Activated CD4-positive, alpha-beta T cell treated with anti-CD3 and anti-CD28 coated beads for 1 hour (primary cell): ENCODE measurements at places on chromosomes 3 and 15.

DNA sequence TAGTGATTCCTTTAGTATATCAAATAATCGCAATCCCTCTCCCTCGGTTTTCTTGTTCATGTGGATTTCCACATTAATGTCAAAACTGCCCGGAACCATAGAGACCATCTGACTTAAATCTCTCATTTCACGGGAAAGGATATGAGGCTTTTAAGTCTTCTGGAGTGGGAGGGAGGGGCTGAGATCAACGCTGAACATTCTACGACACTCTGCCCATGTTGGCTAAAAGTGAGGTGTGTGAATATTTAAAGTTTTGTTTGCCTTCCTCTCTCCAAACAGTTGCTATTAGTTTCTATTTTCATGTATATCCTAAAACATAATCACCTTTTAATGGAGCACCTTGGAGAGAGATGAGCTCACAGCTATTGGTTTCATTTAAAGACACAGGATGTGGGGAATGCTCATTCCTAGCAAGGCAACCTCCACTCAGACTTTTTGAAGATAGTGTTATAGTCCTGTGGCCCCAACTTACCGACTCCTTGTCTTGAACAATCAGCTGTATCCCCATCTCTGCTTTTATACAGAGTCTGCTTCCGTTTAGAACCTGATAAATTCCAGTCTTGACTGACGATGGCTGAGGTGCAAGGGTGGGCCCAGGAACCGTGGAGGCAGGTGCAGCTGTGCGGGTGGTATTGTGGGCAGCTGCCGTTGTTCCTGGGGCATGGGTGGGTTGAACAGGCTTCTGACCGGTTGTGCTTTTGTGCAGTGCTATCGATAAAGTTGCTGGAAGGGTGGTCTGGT lies 9.2 kb downstream of the LAMP3 start:
- no peak for DNase-seq

DNA sequence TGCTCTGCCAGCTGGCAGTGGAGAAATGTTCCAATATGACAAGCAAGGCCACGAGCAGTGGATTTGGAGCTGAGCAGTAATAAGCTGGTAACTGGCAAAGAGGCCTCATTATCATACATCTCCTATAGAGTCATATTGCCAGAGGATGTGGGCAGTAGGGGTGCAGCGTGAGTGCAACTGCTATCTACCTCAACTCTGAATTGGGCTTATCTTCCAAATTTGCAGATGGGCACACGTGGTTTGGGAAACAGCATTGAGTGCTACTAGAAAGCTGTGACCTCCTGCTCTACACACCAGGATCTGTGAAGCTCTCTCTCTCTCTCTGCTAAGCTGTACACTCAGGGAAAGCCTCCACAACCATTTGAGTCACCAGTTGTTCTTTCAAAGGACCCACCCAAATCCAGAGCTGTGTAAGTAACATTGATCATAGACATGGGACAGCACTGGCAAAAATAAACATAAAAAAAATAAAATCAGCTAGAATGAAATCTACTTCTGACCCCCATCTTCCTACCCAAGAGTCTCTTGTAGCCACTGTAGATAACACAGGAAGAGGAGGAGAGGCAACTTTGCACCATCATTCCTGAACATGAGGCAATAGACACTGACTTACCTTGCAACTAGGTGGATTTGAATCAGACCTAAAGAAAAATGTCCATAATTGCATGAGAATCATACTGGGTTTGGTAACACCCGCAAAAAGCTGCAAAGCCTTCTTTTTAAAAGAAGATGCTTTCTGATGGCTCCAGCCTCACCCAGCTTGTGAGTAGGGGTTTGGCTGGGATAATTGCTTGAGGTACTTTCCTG lies 82.9 kb upstream of the THBS1 start:
- no peak for DNase-seq

- no peak for DNase-seq
These were observed 65.8 kb upstream of the LEKR1 start for GRCh38 chr3:156760333-156760732.

- peak; percentile 34 for DNase-seq
These were observed 107.1 kb upstream of the ICE2 start for GRCh38 chr15:60585743-60586708.

- no peak for DNase-seq
These were observed 256.6 kb upstream of the ROPN1 start for GRCh38 chr3:124248471-124249028.

DNA sequence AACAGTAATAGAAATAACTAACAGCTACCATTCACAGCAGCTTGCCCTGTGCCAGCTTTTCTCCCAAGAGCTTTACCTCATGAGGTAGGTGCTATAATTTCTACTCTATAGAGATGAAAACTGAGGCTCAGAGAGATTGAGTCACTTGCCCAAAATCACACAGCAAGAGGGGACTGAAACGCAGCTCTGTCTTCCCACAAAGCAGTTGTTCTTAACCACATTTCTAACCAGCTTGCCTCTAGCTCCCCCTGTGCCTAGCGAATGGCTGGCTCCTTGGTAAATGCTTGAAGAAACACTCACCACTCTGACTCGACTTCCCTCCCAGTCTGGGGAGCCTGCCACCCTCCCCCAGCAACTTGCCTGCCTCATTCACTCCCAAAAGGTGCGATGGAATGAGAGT lies 15.6 kb upstream of the TMEM40 start:
- no peak for DNase-seq

- no peak for DNase-seq
These were observed 413.7 kb upstream of the TBL1XR1 start for GRCh38 chr3:177610686-177611633.

GRCh38 chr15:66713843-66714508 lies 11.9 kb downstream of the SMAD6 start:
- DNase-seq, result no peak

GRCh38 chr15:70539912-70540530 lies 223.3 kb downstream of the UACA start:
- DNase-seq, result no peak

- no peak for DNase-seq
These were observed 6.7 kb upstream of the PROK2 start for GRCh38 chr3:71791634-71792033.
